ENCODE measurements at places on chromosomes 12 and 14.

- no peak for DNase-seq
Observed at GRCh38 chr14:105201925-105202513, 20.9 kb upstream of the NUDT14 start.

- peak; percentile 70 for DNase-seq
Observed at GRCh38 chr12:122399592-122400373, 22.7 kb downstream of the CLIP1 start.

DNA sequence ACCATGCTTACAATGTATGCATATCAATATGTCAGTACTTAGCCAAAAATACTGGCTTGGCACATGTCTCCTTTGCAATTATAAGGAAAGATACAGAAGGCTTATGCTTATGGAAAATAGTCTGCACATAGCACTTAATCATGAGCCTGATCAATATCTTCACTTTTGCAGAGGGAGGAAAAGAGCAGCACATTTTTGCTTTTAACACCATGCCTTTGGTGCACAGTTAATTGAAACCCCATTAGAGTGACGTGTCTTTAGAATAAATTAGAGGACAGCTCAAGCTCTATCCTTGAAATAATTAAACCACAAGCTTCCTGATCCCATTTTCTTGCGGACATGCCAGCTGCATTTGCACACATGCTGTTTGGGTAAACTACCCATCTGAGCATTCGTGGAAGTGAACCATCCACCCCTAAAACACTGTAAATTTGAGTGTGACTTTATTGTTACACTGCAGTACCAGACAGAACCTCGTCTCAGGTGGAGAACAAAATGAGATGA lies 839.9 kb upstream of the MGAT4C start:
- no peak for DNase-seq

GRCh38 chr12:18955594-18955993 lies 173.9 kb upstream of the PLEKHA5 start:
- no peak for DNase-seq

GRCh38 chr12:133236144-133236543 lies 467 bp upstream of the ANHX start:
- no peak for DNase-seq

DNA sequence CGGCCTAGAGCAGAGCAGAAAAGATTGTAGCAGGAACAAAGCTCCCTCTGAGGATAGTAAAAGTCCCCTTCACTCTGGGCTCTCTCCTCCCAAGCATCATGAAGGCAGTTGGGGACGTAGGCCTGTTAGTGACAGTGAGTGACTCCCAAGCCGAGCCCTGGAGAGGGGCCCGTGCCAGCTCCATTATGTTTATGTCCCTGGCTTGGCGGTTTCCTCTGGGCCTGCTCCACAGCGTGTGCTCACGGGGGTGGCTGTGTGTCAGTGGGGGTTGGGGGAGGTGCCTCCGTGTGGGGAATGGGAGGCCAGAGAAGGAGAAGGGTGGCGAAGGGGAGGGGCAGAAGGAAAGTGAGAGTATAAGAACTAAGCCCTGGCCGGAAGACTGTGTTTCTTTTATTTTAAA lies 170.0 kb upstream of the VASH1 start:
- no peak for DNase-seq
